ENCODE measurements at places on chromosomes 11 and 22.

- no peak for DNase-seq
These were observed 9.8 kb downstream of the MMP20 start for GRCh38 chr11:102615077-102615893.

GRCh38 chr11:50088231-50088630 lies 55.6 kb downstream of the OR4C45 start:
- no peak for DNase-seq

DNA sequence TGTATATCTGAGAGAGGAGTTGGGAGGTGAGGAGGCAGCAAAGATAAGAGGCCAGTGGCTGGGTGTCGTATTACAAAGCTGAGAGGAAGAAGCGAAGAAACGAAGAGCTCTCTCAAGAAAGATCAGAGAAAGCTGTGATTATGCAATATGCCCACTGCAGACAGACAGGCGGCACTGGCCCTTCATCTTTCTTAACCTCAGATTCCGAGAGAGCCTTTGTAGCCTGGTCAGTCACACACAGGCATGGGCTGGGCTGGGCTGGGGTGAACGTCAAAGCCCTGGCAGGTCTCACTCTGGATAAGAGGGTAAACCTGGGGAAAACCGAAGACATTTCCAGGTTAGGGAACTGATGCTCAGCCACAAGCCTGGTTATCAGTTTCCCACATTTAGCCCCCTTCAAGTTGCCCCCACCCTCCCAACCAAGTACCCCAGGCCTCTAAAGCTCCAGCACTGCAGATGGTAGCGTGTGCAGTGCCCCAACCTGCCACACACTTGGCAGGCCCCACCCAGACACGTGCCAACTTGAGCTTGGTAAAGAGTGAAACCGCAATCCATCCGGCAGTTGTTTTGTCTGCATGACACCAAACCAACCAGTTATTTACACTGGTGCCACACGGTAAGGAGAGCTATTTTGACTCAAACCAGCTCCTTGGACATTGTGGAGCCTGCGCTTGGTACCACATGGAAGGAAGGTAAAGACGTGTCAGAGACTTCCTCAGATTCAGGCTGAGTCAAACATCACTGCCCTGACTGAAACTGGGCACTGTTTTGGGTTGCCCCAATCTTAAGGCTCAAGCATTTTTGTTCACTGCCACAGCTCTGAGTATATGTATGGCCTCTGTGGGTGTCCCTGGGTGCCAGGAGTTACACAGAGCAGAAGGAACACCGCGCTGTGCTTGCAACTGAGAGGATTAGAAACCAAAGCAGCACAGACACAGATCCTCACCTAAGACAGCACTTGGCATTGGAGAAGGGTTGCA lies 135.9 kb downstream of the FDX1 start:
- no peak for DNase-seq

- no peak for DNase-seq
These were observed 12.7 kb downstream of the MRPL48 start for GRCh38 chr11:73800276-73800806.

DNA sequence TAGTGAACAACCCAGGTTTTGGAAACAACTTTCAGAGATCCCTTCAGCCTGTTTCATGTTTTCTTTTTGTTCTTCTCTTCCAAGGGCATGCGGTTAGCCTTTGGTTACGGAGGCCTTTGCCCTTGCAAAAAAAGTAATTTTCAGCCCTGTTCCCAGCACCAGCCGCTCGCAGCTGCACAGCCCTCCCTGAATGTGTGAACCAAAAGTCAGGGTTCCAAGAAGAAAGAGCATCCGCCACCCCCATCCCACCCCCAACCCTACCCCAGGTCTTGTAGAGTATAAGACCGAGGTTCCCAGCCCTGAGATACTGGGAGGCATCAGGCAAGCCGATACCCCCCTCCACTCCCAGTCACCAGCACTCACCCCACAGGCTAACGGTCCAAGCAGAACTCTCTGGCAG lies 56.4 kb downstream of the IGLL1 start:
- DNase-seq = no peak

GRCh38 chr11:41947392-41947791 lies 487.9 kb upstream of the LRRC4C start:
- no peak for DNase-seq

GRCh38 chr11:6210274-6210955 lies 5.1 kb downstream of the C11orf42 start:
- no peak for DNase-seq

GRCh38 chr11:69703453-69703767 lies 412 bp downstream of the FGF19 start:
- no peak for DNase-seq

DNA sequence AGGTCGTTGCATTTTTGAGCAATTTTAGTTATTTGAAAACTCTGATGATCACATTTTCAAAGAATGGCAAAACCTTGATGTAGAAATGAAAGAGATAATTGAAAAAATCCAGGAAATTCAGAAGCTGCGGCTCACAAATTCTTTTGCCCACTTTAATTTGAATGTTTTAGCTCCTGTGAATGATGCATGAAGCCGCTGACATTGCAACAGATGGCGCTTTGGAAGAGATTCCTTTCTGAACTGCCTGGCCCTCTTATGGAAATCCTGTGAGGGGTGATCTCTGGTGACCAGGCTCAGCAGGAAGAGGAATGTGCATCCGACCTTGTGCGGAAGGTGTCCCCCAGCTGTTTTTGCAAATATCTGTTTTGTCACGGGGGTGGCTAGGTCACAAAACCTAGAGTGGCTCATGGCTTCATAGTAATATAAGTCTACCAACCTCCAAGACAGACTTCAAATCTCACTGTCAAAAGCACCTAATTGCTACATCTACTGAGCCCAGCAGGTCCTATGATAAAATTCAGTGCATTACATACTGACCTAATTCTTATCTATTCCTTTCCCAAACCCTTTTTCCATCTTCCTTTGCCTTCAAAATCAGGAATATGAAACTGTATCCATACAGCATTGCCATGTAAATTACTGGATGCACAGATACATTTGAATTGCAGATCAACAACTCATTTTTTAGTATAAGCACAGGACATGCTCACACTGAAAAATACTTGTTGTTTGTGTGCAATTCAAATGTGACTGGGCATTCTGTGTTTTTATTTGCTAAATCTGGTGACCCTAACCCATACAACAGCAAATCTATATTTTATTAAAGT lies 412.7 kb downstream of the ETS1 start:
- no peak for DNase-seq

- DNase-seq = no peak
These were observed 264.7 kb upstream of the B3GAT1 start for GRCh38 chr11:134676516-134677287.

DNA sequence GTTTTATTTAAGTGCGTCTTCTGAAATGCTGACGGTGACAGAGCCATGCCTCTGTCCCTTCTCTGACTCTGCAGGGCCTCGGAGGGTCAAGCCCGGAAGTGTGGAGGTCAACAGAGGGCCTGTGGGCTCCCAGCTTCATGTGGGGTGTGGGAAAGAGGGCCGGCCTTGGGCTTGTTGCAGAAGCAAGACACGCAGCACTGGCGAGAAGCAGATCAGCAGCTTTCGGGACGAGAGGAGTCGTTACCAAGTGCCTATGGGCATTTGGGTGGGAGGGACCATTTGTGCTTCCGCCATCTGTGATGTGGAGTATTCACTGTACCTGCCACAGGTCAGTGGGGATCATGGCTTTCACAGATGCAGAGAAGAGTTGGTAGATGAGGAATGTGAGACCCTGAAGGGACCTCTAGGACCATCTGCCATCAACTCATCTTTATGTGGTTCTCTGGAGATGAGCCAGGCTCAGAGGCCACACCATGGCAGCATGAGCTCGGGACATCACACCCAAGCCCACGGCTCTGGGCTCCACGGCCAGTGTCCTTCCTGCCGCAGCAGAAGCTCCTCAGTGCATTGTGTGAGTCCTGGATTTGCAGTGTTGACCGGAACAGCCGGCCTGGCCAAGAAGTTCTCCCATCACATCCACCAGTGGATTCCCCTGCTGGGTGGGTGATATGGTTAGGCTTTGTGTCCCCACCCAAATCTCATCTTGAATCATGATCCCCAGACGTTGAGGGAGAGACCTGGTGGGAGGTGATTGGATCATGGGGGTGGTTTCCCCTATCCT lies 590.7 kb downstream of the TBC1D22A start:
- no peak for DNase-seq

DNA sequence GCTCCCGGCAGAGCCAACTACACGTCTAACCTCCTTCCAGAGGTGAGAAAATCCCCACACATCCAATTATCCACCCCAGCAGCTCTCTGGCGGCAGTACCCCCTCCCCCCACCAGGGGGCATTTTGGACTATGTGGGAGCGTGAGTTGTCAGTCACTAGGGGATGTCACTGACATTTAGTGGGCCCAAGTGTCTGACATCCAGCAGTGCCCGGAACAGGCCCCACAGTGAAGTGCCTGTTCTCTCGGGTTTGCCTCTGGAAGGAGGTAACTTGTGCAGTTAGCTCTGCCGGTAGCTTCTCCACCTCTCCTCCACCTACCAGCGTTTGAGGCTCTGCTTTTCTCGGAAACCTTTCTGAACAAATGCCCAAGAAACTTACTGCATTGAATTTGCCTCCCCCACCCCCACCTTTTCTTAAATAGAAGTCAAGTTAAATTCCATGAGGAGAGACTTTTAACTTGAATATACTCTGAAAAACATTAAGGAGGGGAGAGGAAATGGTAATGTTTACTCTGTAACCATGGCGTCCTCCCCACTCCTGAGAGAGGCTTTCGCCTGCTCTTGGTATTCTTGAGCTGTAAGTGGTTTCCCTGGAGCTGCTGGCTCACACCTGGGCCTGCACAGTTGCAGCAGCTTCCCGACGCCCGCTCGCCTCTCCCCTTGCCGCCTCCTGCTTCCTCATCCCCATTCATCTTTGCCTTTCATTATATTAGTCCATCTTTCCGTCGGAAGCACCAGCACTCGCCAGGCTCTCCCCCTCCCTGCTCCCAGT lies 112.8 kb downstream of the WNT7B start:
- no peak for DNase-seq

- no peak for DNase-seq
These were observed 80.1 kb downstream of the PACS1 start for GRCh38 chr11:66150140-66150539.

- DNase-seq = no peak
These were observed 2190.5 kb upstream of the RAG2 start for GRCh38 chr11:38788561-38788960.

GRCh38 chr11:73184953-73185671 lies 33.0 kb upstream of the P2RY2 start:
- no peak for DNase-seq

GRCh38 chr11:90614318-90614717 lies 391.5 kb upstream of the CHORDC1 start:
- DNase-seq = no peak

- no peak for DNase-seq
These were observed 809.1 kb downstream of the DLG2 start for GRCh38 chr11:84817998-84818397.

DNA sequence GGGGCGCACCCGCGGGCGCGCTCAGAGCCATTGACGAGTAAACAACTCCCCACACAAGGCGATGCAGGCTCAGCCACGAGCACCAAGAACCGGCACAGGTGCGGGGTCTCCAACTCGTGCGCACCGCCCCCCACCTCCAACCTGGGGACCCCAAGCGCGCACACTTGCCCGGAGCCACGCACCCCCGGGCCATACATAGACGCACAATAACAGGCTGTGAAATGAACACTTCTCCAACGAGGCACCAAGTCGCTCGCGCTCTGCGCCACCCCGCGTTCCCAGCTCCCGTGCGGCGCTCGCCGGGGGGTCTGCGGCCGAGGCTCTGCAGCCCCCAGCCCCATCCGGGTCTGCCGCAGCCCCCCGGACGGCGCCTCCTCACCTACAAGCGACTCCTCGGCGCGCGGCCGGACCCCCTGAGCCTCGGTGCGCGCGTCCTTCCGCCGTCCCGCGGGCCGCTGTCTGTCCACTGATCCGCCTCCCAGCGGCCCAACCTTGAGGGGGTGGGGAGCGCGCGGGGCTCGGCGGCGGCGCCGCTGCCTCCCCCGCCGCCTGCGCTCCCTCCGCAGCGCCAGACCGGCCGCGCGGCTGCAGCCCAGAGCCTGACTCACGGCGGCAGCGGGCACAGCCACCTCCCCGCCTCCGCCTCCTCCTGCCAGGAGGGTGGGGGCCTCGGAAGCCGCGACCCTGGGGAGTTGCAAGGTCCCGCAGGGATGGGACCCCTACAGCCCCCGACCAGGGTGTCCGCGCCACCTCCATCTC lies 1.6 kb downstream of the IFITM10 start:
- DNase-seq = no peak

DNA sequence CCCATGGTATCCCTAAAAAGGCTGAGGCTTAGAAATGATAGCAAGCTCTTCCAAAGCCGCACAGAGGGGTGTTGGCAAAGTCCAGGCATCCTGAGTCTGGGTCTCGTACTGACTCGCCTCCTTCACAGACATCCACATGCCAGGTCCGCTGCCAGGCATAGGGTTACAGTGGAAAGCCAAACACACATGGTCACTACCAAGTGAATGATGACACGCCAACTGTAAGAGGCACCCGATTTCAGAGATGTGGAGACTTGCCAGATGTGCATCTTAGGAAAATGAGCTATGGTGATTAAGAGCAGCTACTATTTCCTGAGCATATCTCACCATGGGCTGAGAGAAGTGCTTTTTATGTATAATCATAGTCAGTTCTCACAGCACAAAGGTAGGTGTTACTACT lies 314.9 kb downstream of the MIAT start:
- no peak for DNase-seq

GRCh38 chr22:49715450-49715849 lies 112.2 kb downstream of the BRD1 start:
- DNase-seq = no peak

GRCh38 chr11:46738887-46739286 lies 19.9 kb downstream of the F2 start:
- no peak for DNase-seq

- no peak for DNase-seq
These were observed 36.5 kb downstream of the CTSC start for GRCh38 chr11:88300888-88301487.

- no peak for DNase-seq
These were observed 304.2 kb downstream of the INSC start for GRCh38 chr11:15418921-15419320.

- DNase-seq = no peak
These were observed 52.0 kb downstream of the KCNJ1 start for GRCh38 chr11:128814856-128815705.

DNA sequence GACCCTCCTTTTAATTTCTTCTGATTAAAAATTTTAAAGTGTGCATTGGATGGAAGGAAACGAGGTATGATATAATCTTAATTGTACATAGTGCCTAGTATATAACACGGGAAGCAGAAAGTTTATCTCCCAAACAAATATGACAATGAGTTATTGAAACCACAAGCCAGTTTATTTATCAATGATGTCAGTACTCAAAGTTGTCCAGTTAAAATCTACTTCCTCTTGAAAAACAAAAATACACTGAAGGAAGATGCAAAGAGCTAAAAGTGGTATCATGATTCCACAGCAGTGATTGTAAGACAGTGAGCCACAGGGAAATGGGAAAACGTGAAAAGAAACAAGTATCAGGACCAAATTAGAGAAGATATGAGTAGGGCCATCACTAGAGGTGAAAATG lies 18.8 kb upstream of the OR5B21 start:
- no peak for DNase-seq

- DNase-seq = peak; percentile 9
These were observed at the start of gene FAM111B for GRCh38 chr11:59106363-59107336. Gene FAM111B (plus strand): TSS chr11:59107237. CDS start chr11:59109626, 2,389 bp downstream.
